ENCODE measurements at places on chromosomes 7 and 10.
A peak's percentile ranks its signal among the peaks of the same experiment; 100 is the strongest.

- no peak for DNase-seq
Observed at GRCh38 chr10:60669501-60669900, 108.8 kb upstream of the CDK1 start.

DNA sequence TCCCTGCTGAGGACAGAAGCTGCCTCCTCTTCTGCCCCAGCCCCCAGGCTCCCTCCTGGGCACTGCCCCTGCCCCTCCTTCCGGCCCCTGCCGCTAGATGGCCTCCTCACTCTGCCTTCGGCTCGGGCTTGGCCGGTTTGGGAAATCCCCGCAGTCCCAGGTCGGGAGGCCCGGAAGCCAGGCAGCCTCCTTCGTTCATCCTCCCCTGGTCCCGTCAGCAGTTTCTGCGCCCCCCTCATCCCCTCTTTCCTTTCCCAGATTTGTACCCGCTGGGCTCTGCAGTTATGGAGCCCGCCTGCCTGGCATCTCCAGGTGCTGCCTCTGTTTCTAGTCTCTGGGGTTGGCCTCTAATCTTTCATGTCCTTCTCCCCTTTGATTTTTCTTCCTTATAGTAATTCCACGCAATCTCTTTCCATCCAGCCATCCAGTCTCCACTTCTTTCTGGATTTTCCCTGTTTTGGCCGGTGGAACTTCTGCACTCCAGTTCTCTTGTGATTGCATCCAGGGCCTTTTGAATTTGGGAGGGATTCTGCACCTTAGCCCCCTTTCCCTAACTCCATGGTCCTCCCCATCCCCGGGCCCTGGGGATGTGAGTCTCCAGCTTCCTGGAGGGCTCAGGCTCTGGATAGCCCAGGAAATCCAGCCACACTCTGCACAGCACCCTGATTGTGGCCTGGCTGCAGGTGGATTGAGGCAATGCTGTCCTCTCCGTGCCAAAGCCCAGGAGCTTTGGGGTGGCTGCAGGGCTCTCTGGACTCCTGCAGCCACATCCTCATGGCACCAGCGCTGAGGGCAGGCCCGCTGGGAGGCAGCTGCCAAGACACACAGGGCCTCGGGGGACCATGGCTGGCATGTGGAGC lies 3.3 kb upstream of the SHH start:
- peak; percentile 55 for DNase-seq

DNA sequence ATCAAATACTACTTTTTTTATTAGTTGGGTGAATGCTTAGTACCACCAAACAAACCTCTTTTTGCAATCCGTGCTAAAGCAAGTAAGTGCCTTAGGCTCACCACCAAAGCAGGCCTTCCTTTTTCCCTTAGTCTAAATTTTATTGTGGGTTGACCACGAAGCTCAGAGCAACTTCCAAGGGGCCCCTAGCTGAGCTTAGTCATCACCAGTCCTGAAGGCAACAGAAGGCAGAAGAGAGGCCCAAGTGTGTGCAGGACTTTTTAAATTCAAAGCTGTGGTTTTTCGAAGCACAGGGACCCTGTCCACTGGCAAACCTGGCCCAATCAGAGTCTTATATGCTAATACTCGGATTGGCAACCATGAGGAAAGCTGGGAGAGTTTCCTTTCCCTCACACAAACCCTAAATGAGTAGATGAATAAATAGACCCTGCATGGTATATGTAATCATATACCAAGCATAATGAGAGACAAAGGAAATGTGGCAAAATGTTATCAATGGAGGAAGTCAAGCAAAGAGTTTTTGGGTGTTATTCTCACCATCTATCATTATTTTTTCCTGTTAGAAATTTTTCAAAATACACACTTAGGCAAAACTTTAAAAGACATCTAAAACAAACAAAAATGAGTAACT lies 453.2 kb upstream of the GALNT17 start:
- no peak for DNase-seq

GRCh38 chr10:113337142-113337541 lies 215.7 kb upstream of the HABP2 start:
- no peak for DNase-seq

- no peak for DNase-seq
Observed at GRCh38 chr10:19826712-19827111, 10.5 kb downstream of the PLXDC2 start.

GRCh38 chr7:150476819-150477631 lies 26.6 kb downstream of the GIMAP8 start:
- no peak for DNase-seq

- no peak for DNase-seq
Observed at GRCh38 chr7:90173127-90173844, 19.0 kb downstream of the STEAP1 start.
